ENCODE measurements at places on chromosomes 11 and 22. TPM values are rescaled to one million over a fixed set of nuclear protein-coding genes. Genes with fewer than 3 reads are reported as not detected.
A peak's percentile ranks its signal among the peaks of the same experiment; 100 is the strongest.

DNA sequence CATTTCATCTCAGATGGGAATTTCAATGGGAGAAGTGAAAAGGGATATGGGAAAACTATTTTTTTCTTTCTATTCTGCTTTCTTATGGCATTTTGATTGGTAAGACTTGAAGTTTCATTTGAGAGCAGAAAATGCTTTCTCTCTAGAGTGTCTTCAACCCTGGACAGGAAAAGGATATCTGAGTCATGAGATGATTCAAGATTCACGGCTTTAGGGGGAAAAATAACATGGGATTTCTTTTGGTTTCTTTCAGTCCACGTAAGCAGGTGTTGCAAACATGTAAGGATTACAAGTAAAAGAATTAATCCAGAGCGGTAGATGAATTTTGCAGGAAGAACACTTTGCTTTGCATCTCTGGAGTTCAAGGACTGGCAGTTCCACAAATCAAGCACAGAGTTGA lies 1001.0 kb upstream of the TENM4 start:
- H3K27ac ChIP-seq = no peak overlapping the region
- no peaks in the 10 kb centered on the region for H3K36me3 ChIP-seq
- no peak overlapping the region for H3K4me3 ChIP-seq
- H3K27me3 ChIP-seq = no peaks in the 10 kb centered on the region
- H3K4me1 ChIP-seq = no peaks in the 10 kb centered on the region
- no peak for DNase-seq

GRCh38 chr22:35537232-35537631 lies 3.4 kb upstream of the RASD2 start:
- no peak for DNase-seq
- H3K4me1 ChIP-seq = no peaks in the 10 kb centered on the region
- H3K4me3 ChIP-seq = no peak overlapping the region
- no peaks in the 10 kb centered on the region for H3K36me3 ChIP-seq
- peak overlapping the region; percentile 37 for H3K27ac ChIP-seq
- no peaks in the 10 kb centered on the region for H3K27me3 ChIP-seq

- no peaks in the 10 kb centered on the region for H3K36me3 ChIP-seq
- H3K27ac ChIP-seq = peak overlapping the region; percentile 2
- no peaks in the 10 kb centered on the region for H3K27me3 ChIP-seq
- H3K4me3 ChIP-seq = no peak overlapping the region
Observed at GRCh38 chr22:25142102-25142501, 57.6 kb upstream of the CRYBB3 start.

- no peaks in the 10 kb centered on the region for H3K36me3 ChIP-seq
- DNase-seq = no peak
- H3K4me1 ChIP-seq = no peaks in the 10 kb centered on the region
Observed at GRCh38 chr11:1494650-1495049, 8.1 kb upstream of the MOB2 start.

GRCh38 chr22:33555814-33556522 lies 364.3 kb downstream of the LARGE1 start:
- H3K27me3 ChIP-seq = no peaks in the 10 kb centered on the region
- no peak for DNase-seq
- no peak overlapping the region for H3K27ac ChIP-seq

DNA sequence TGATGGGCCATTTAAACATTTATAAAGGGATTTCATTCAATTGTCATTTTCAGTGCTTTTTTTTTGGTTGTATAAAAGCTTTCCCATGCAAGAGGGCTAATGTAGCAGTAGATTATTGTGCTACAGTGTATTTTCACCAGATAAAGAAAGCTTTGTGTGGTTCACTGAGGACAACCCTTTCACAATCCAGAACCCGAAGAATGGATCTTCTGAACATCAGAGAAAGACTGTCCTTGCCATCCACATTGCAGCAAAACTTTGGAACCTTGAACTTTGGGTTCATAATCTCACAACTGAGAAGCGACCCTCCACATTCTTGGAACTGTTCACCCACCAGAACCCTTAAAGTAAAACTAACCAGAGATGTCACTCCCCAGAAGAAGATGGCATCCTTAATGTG lies 9.3 kb downstream of the APOBEC3H start:
- no peaks in the 10 kb centered on the region for H3K27me3 ChIP-seq
- H3K27ac ChIP-seq = no peak overlapping the region
- DNase-seq = no peak
- H3K4me1 ChIP-seq = no peaks in the 10 kb centered on the region

DNA sequence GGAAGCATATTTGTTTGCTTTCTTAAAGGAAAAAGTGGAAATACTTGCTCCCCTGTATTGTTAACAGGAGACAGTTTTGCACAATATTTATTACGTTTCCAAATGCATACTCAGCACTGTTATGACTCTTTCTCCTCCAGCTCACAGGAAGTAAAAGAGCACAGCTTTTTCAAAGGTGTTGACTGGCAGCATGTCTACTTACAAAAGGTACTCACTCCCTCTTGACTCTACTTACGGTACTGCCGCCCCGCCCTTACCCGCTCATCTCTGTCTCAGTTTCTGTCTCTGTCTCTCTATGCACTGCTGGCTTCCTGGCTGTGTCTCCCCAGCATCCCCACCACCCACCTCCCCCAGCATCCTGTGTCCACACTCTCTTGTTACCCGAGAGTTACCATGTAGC lies 32.2 kb upstream of the MYO18B start:
- no peak overlapping the region for H3K27ac ChIP-seq
- H3K27me3 ChIP-seq = no peaks in the 10 kb centered on the region
- no peaks in the 10 kb centered on the region for H3K4me1 ChIP-seq
- H3K36me3 ChIP-seq = no peaks in the 10 kb centered on the region
- no peak for DNase-seq
- no peak overlapping the region for H3K4me3 ChIP-seq

- no peaks in the 10 kb centered on the region for H3K27me3 ChIP-seq
- no peaks in the 10 kb centered on the region for H3K4me1 ChIP-seq
- H3K27ac ChIP-seq = no peak overlapping the region
- H3K36me3 ChIP-seq = no peaks in the 10 kb centered on the region
- H3K4me3 ChIP-seq = no peak overlapping the region
Observed at GRCh38 chr11:87926250-87926970, 248.8 kb downstream of the RAB38 start.

DNA sequence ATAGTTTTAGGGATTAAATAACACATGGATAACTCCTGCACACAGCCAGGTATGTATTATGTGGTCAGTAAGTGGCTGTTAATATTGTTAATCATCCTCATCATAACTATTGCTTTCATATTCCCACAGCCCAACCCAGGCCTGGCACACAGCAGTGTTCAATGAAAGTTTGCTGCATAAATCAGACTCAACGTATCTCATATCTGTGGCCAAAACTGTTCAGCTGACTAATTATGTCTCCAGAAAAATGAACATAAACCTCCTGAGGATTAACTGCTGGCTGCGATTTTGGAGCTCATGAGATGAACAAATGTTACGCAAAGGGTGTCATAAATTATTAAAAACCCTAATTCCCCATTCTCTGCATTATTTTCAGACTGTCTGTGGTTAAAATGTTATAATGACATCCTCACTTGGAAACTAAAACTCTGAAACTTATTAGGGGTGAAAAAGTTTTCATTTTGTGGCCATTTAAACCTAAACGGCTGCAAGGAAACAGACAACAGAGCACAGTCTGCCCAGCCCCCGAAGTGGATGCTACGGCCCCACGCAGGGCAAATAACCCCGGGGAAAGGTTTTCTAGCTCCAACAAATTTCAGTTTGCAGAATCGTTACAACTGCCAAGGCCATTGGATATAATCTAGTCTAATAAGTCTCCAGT lies 17.3 kb downstream of the ABCC8 start:
- DNase-seq = no peak
- no peak overlapping the region for H3K4me3 ChIP-seq
- no peaks in the 10 kb centered on the region for H3K27me3 ChIP-seq
- H3K4me1 ChIP-seq = no peaks in the 10 kb centered on the region
- no peak overlapping the region for H3K27ac ChIP-seq

- H3K4me1 ChIP-seq = no peaks in the 10 kb centered on the region
- H3K27ac ChIP-seq = no peak overlapping the region
- no peak overlapping the region for H3K4me3 ChIP-seq
- no peaks in the 10 kb centered on the region for H3K36me3 ChIP-seq
- no peak for DNase-seq
- H3K27me3 ChIP-seq = no peaks in the 10 kb centered on the region
Observed at GRCh38 chr11:80816966-80817365, 1376.1 kb upstream of the TENM4 start.

- H3K4me3 ChIP-seq = no peak overlapping the region
- H3K36me3 ChIP-seq = no peaks in the 10 kb centered on the region
- H3K27ac ChIP-seq = no peak overlapping the region
- H3K4me1 ChIP-seq = no peaks in the 10 kb centered on the region
Observed at GRCh38 chr22:22397292-22397870, 111.2 kb downstream of the ZNF280B start.

GRCh38 chr11:128553662-128554362 lies 33.5 kb downstream of the ETS1 start:
- no peaks in the 10 kb centered on the region for H3K27me3 ChIP-seq
- H3K27ac ChIP-seq = no peak overlapping the region
- DNase-seq = no peak
- H3K36me3 ChIP-seq = no peaks in the 10 kb centered on the region

GRCh38 chr22:44940130-44940529 lies 69.7 kb downstream of the PHF21B start:
- no peaks in the 10 kb centered on the region for H3K27me3 ChIP-seq
- no peaks in the 10 kb centered on the region for H3K4me1 ChIP-seq
- H3K27ac ChIP-seq = no peak overlapping the region
- no peak overlapping the region for H3K4me3 ChIP-seq

The TCN1 gene
- total RNA-seq = not detected

The SYCE3 gene
- total RNA-seq = not detected

The LYVE1 gene
- 179 TPM for total RNA-seq

The CARD16 gene
- 30.6 TPM for total RNA-seq

The TAGLN gene
- total RNA-seq = 10,188 TPM

The CRYBB3 gene
- 0.84 TPM for total RNA-seq

Measured in aorta (tissue), 5 donors.